ENCODE measurements at places on chromosomes 7 and 10.
A peak's percentile ranks its signal among the peaks of the same experiment; 100 is the strongest.

- DNase-seq = no peak
Measured at GRCh38 chr10:119323085-119324016, 116.0 kb downstream of the GRK5 start.

DNA sequence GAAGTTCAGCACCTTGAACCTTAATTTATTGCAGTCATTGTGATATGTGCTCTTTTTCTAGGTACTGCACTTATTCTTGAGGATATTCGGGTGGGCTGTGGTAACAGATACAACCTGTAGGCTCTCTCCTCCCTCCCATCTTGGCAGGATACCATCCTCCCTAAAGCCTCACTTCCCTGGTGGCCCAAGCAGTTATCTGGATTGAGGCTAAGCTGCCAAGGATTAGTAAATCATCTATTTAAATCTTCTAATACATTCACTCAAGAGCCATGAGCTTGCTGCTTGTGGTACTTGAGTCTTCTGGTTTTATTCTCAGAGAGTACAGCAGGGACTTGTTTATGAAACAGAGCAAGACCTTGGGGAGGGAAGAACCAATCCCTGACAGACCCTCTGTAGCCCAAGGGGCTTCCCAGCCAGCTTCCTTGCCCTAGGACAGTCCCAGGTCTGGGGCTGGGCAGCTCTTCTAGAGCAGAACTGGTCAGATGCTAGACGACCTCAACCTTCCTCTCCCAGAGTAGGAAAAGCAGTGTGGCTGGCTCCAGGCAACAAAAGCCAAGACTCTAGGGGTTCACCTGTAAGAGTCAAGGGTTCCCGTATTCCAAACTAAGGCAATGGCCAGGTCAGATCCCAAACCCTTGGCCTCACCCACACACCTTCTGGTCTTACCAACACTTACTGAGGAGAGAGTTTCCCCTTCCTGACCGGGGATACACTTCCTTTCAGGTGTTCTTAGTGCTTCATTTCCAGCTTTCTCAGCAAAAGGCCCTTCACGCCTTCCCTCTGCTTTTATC is 21.3 kb downstream of the WNT8B start:
- no peak for DNase-seq

- peak; percentile 51 for DNase-seq
Measured at GRCh38 chr7:3154881-3155494, 111.3 kb upstream of the CARD11 start.

GRCh38 chr7:43021431-43021830 is 89.3 kb downstream of the MRPL32 start:
- DNase-seq = no peak

DNA sequence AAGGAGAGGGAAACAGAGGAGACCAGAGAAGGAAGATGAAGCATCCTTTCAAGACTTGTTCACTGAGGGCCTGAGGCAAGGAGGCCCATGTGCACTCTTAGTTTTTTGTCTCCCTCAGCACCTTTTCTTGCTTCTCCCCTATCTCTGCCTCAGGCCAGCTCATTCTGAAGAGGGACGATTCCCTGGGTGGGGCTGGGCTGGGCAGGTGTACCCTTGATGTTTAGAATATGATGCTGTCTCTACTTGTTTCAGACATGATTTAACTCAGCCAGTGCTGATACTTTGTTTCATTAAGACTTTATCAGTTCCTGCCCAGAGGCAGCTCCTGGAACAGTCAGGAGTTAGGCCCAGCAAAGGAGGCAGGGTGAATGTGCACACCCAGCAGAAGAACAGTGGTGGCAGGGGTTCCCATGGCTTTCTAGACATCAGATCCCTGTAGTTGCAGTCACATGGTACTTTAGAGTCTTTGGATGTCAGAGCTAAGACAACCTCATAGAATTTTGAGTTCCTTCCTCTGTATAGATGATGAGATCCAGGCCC is 3.4 kb downstream of the PRXL2A start:
- no peak for DNase-seq
